ENCODE measurements at places on chromosomes 2 and 18. TPM values are rescaled to one million over a fixed set of nuclear protein-coding genes. Genes with fewer than 3 reads are reported as not detected.

ZNF892 gene
- 3.7 TPM for total RNA-seq

OTX1 gene
- total RNA-seq: not detected

RBKS gene
- 5.5 TPM for total RNA-seq

DGUOK gene
- total RNA-seq: 68.0 TPM

SERPINB5 gene
- 0.23 TPM for total RNA-seq

DNA sequence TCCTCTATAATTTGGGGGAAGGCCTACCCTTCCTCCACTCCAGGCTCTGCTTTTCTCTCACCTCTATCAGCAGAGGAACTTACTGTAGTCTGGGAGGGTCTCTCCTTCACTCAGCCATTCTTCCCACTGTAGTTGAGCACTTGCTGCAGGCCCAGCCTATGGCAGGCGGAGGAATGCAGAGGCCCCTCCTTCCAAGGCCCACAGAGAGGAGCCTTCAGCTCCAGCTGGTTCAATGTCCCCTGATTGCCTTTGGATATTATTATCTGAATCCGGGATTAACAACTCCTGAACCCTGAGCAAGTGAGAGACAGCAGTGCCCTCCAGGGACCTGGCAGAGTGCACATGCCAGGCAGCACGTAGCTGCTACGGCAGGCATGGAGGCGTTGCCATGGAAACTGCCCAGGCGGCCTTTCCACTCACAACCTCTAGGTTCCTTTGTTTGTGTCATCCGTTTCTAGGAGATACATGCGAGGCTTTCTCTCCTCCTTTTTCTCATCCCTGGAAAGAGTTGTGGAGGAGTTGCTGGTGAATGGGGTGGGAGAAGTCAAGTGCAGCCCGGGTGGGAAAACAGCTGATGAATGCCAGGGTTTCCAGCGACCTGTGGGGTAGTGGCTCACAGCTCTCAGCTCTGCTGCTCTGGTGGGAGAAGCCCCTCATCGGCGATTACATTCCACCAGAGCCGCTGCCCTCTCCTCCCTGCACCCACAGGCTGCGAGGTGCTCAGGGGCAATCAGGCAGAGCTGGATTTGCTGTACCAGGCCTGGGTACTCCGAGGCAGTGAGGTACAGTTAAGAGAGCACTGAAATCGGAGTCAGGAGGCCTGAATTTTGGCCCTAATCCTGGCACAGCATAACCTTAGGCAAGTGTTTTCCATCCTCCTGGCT lies 55.3 kb upstream of the HK2 start:
- no peak for DNase-seq

GRCh38 chr2:239729681-239730566 lies 295.2 kb downstream of the NDUFA10 start:
- DNase-seq: no peak

GRCh38 chr18:13363359-13363758 lies 144.8 kb downstream of the LDLRAD4 start:
- no peak for DNase-seq

Data from hepatocyte (in vitro differentiated cells).